ENCODE measurements at places on chromosomes 7 and 10.

DNA sequence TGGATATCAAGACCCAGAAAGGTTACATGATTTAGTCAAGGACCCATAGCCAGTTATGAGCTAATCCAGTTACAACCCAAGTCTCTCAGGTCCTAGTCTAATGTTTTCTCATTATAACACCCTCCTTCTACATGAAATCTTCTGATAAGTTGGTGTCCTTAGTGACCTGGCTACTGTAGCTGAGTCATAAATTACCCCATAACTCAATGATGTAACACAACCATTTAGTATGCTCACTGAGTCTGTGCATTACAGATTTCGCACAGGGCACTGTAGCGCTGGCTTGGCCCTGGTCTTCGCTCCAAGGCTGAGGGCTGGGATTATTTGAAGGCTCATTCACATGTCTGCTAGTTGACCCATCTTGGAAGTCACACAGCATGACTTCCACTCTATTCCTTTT is 36.0 kb upstream of the GLCCI1 start:
- DNase-seq = no peak

GRCh38 chr7:45162943-45163691 is 5.5 kb downstream of the RAMP3 start:
- DNase-seq = no peak

- no peak for DNase-seq
Observed at GRCh38 chr10:62658516-62658915, 146.0 kb upstream of the ADO start.

DNA sequence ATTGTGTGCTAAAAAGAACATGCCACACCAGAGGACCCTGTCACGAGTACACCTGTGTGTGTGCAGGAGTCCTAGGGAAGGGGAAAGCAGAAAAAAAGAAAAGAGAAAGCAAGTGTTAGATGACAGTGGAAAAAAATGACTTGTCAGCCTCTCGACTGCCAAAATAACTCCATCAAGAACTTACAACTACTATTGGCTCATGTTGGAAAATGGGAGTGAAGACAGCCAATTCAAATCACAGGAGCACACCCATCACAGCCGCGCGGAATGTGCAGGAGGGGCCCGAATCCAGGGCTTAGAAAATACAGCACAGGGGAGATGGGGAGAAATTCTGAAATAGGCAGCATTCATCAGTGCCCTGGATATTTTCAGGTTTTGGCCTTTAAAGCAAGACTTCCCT is 38.1 kb upstream of the FOXI2 start:
- no peak for DNase-seq

- no peak for DNase-seq
Observed at GRCh38 chr7:131223151-131223550, 104.5 kb upstream of the MKLN1 start.

All from fibroblast of skin of abdomen (primary cell).